Kidney tubule cell (primary cell): ENCODE measurements at places on chromosomes 1 and 21.
A peak's percentile ranks its signal among the peaks of the same experiment; 100 is the strongest.

GRCh38 chr21:27047658-27048314 lies 80.9 kb upstream of the ADAMTS5 start:
- no peak for DNase-seq

- peak; percentile 60 for DNase-seq
Measured at GRCh38 chr1:216723274-216723780, at the start of gene ESRRG. Gene ESRRG, minus strand, starts transcription at chr1:216723429. Its CDS starts 130 bp downstream, at chr1:216723299.

- no peak for DNase-seq
Measured at GRCh38 chr21:39461419-39461818, 9.6 kb downstream of the SH3BGR start.

DNA sequence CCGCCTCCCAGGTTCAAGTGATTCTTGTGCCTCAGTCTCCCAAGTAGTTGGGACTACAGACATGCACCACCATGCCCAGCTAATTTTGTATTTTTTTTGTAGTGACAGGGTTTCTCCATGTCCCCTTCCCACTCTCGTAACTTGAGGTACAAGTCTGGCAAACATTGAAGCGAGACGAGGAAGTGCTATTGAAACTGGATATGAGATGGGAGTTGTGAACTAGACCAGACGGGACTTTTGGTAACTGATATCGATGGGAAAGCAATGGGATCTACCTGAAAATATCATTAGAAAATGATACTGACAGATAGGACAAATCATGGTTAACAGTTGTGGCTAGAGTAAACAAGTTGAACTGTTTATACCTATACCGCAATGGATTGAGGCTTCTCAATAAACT lies 95.2 kb upstream of the TRABD2B start:
- DNase-seq = no peak

DNA sequence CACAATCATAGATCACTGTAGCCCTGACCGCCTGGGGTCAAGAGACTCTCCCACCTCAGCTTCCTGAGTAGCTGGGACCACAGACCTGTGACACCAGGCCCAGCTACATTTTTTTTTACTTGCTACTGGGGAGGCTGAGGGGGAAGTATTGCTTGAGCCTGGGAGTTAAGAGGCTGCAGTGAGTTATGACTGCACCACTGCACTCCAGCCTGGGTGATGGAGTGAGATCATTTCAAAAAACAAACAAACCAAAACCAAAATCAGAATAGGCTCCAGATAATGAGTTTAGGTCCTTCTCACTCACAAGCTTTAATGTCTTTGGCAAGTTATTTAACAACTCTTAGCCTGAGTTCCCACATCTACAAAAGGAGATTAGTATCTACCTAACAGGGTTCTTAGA lies 22.8 kb downstream of the WDR26 start:
- peak; percentile 39 for DNase-seq

GRCh38 chr1:24468685-24469316 lies 33.8 kb upstream of the RCAN3 start:
- no peak for DNase-seq

GRCh38 chr1:155093911-155094621 lies 15.4 kb downstream of the EFNA3 start:
- peak; percentile 56 for DNase-seq

GRCh38 chr1:31715087-31715872 lies 11.5 kb upstream of the COL16A1 start:
- peak; percentile 81 for DNase-seq

DNA sequence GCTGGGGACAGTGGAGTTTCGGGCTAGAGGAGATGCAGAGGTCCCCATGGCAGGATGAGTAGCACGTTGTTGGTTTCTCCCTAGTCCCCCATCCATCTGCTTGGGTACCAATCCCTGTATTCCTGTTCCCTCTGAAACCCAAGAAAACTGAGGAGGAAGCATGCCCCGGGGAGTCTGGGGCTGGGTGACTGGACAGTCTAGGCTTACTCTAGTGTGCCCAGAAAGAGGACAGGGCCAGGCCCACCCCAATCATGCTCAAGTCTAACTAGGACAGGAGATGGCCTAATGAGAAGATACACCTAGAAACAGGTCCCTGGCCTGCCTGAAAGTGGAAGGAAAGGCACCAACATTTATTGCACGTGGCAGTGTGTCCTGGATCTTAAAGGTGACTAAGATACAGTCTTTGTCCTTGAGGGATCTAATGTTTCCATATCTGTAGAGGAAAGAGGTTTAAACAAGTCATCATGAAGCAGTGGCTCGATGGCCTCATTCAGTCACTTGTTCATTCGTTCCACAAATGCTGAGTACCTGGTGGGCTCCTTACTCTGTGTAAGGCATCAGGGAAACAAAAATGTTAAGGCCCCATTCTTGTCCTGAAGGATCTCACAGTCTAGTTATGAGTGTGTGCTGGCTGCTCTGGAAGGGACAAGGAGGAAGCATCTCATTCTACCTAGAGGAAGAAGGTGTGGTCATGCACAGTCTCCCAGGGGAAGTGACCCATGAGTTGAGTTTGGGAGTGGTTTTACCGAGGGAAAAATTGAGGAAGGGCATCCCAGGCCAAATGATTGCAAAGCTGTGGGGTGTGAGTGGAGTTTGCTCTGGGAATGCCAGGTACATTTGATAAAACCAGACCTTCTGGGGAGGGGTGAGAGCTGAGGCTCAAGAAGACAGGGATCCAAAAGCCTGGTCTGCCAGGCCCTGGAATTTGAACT lies 10.0 kb downstream of the CDK18 start:
- no peak for DNase-seq

- DNase-seq = peak; percentile 99
Measured at GRCh38 chr21:29024474-29025327, at the start of gene USP16. Gene USP16, plus strand, starts transcription at chr21:29024668. Its CDS starts 3,246 bp downstream, at chr21:29027914.

GRCh38 chr1:194940336-194941030 lies 1667.8 kb downstream of the KCNT2 start:
- DNase-seq = no peak

GRCh38 chr1:157142765-157143423 lies 4.7 kb upstream of the ETV3 start:
- no peak for DNase-seq

DNA sequence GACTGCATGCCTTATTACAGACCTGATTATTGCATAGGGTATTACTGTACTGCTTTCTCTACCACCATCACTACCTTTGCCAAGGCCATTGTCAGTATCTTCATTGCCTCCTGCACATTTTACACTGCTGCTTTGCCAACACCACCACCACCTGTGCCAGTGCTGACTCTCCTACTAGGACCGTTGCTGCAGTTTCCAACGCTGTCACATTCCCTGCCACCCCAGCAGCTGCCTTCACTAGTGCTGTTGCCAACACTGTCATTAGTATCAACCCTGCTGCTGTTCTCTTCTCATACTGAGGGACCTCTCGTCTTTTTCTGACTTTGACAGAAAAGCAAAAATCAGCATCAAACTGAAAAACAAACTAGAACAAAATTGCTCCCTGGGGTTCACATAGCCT lies 394.9 kb upstream of the B3GALT2 start:
- DNase-seq = no peak

DNA sequence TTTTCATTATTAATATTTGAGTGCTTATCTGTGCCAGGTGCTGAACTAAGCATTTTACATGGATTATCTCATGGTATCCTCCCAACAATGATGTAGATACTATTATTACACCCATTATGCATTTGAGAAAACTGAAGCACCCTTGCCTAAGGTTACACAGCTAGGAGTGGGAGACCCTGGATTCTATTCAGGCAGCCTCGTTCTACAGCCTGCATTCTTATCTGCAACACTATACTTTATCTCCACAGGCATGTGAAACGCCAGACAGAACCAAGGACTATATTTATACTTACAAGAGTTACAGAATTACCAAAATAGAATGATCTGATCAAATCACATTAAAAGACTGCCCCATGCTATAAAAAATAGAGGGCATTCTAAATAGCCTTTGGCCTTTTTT lies 22.4 kb downstream of the LPAR3 start:
- DNase-seq = no peak

DNA sequence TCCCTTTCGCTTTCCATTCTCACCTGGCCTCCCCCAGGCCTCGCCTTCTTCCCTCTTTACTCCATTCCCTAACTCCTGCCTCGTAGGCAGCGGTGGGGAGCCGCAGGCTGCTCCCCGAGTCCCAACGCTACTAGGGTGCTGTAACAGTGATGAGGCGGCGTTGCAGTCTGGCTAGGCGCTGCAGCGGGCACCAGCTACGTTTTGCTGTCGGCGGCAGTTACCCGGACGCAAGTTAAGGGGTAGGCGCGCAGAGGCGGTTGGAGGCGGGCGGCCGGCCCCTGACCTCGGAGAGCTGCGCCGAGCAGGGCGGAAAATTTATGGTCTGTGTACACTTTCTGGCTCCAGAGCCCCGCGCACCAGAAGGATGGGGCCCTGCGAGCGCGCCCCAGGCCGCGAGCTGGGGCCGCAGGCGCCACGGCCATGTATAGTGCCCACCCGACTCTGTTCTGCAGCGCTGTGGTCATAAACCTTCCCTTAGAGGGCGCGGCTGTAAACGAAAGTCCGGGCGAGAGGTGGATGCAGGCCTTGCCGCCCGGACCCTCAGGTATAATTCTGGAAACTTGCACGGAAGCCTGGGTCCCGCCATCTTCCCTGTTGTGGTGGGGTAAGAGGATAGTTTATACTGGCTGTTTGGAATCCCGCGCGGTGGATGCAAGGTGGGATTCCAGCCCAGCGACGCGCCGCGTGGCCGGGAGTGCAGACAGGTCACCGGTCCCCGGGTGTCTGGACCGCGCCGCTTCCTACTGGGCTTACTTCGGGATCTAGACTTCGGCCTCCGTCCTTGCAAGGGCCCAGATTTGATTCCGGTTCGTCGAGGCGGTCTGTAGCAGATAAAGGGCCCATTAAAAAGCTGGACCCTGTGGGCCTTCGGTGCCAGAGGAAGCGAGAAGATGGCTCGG lies 15.0 kb downstream of the HLX start:
- no peak for DNase-seq

DNA sequence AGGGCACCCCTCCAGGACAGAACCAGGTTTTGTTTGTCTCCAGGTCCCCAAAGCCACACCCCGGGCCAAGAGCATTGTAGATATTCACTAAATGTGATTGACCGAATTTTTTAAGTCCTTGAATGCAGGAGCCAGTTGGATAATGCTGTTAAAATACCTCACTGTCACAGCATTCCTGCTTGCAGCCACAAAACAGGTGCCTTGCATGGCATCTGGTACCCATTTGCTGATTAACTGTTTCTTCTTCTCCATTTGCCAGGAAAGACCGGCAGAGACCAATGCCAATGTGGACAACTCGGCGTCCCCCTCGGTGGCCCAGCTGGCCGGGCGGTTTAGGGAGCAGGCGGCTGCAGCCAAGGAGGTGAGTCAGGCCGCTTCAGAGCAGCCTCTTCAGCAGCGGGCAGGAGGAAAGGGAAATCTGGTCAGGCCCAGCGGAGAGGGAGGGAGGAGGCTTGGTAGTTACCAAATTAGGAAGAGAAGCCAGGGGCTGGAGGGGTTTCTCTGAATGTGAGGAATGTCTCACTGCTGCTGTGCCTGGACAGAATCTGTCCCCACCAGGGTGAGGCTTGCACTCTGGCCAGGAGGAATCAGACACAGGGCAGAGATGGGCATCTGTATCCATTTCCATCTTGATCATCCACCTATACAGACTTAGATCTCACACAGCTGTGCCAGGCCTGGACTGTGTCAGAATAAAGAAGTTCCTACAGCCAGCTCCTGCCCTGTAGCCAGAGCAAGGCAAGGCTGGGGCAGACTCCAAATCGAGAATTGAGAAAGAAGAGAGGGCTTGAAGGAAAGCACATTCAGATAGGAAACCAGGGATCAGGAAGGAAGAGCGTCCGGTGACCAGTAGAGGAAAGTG lies 37.9 kb upstream of the MPZL1 start:
- no peak for DNase-seq

DNA sequence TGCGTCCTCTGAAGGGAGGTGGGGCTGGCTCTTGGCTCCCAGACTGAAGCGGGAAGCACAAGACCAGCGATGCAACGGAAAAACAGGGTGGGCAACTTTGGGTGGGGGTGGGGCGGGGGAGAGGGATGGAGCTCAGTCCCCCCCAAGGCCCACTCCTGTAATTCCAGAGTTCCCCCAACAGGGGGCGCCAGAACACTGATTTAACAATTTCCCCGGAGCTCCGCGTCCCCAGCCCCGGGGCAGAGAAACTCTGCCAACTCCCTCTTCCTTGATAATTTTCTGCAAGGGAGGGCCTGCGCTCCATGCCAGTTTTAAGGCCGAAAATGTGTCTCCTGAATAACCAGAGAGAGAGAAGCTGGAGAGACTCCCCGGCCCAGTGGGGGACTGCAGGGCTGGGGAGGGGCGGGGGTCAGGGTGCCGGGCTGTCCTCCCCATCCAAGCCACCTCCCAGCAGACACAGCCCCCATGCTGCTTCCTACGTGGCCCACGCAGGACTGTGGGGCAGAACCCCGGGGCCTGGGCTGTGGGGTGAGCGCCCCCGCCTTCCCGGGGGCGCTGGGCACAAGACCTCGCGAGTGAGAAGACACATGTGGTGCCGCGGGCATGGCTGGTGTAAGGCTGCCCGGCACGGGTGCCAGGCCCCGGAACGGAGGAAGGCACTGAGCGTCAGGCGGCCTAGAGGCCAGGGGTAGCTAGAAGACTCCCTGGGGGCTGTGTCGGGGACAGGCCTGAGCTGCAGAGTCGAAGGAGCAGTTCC lies 51.4 kb downstream of the KIF21B start:
- DNase-seq = peak; percentile 47

DNA sequence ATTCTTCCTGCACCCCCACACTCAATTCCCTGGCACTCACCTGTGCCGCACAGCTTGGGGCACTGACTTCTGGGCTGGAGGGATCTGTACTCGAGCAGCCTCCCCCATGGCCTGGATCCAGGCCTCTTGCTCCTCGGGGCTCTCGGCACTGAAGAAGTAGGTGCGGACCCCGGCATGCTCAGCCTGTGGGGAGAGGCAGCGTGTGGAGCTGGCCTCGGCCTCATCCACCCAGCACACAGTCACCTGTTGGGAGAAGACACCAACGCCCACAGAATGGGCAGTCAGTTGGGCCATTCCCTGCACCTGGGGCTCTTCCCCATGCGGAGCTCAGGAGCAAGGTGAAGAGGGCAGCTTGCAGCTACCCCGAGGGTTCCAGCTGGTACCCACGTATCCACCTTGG lies 47.5 kb upstream of the GOLT1A start:
- no peak for DNase-seq

- DNase-seq = no peak
Measured at GRCh38 chr1:58380345-58380744, 166.2 kb downstream of the OMA1 start.

- DNase-seq = no peak
Measured at GRCh38 chr21:34035619-34036354, 37.6 kb upstream of the MRPS6 start.

DNA sequence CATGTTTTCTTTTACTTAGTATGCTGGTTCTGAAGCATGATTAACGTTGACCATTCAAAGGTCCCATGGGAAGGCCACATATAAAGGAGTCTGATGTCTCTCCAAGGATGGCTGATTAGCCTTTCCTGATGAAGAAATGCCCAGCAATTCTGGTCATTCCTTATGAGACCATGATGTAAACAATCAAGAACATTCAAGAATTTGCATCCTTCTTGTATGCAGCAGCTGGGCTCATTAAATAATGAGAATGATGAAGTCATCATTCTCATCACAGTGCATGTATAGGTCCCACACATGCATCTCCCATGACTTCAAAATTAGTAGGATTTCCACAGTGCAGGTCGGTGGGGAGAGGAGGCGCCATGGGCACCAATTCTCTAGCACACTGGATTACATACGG lies 85.4 kb downstream of the APP start:
- DNase-seq = no peak

GRCh38 chr1:7457811-7458210 lies 313.3 kb upstream of the VAMP3 start:
- DNase-seq = no peak

- DNase-seq = no peak
Measured at GRCh38 chr1:202642212-202642611, 68.0 kb downstream of the SYT2 start.
